ENCODE measurements at places on chromosomes 4 and X.
A peak's percentile ranks its signal among the peaks of the same experiment; 100 is the strongest.

DNA sequence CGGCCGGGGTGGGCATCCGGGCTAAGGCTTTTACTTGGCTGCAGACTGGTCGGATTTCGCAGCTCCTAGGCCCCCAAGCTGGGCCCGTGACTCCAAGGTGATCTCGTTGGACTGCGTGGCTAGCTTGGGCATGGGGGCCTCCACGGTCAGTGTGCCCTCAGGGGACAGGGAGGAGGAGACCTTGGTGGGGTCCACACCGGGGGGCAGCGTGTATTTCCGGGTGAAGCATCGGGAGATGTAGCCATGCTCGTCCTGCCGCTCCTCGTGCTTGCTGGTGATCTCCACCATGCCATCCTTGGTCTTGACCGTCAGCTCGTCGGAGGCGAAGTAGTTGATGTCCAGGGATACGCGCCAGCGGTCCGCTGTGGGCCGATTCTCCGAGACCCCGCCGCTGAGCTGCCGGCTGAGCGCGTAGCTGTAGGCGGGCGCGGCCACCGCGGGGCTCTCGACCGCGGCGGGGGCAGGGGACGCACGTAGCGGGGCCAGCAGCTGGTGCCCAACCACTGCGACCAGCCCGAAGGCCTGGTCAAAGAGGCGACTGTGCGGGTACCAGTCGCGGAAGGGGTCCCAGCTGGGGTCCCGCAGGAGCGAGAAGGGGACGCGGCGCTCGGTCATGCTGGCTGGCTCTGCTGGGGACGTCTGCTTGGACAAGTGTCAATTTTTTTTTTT, 881 bp upstream of the CACNA1F start:
- DNase-seq = no peak

GRCh38 chr4:119233191-119233590, 20.7 kb downstream of the USP53 start:
- DNase-seq = no peak

DNA sequence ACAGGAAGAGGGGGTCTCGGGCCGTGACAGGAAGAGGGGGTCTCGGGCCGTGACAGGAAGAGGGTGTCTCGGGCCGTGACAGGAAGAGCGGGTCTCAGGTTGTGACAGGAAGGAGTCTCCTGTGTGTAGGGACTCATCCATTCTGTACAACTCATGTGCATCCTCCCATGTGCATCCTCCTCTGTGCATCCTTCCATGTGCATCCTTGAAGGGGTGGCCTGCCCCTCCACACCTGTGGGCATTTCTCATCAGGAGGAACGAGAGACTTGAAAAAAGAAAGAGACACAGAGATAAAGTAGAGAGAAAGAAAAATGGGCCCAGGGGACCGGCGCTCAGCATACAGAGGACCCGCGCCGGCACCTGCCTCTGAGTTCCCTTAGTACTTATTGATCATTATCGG, 30.2 kb upstream of the PLCXD1 start:
- DNase-seq = peak; percentile 8

DNA sequence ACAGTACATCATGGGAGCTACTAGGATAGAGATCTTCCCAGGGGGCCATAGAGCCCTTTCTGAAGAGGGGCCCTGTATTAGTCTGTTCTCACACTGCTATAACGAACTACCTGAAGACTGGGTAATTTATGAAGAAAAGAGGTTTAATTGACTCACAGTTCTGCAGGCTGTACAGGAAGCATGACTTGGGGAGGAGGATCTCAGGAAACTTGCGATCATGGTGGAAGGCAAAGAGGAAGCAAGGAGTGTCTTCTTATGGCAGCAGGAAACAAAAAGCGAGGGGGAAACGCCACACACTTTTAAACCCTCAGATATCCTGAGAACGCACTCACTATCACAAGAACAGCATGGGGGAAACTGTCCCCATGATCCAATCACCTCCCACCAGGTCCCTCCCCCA, 4.2 kb upstream of the SLC9A6 start:
- no peak for DNase-seq

DNA sequence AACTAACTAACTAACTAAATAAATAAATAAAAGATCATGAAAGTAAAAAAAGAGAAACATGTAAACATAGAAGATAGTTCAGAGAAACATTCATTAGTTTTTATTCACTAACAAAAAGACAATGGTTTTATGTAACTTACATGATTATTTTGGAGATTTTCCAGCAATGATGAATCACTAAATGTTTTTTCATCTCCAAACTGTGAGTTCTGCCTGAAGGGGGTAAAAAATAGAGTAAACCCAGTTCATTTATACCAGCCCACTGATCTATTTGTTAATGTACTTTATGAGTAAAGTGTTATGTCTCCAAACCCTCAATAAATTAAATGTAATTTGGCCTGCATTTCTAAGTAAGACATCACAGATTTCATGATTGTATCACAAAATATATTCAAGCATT, 101.1 kb downstream of the ATP8A1 start:
- DNase-seq = no peak

DNA sequence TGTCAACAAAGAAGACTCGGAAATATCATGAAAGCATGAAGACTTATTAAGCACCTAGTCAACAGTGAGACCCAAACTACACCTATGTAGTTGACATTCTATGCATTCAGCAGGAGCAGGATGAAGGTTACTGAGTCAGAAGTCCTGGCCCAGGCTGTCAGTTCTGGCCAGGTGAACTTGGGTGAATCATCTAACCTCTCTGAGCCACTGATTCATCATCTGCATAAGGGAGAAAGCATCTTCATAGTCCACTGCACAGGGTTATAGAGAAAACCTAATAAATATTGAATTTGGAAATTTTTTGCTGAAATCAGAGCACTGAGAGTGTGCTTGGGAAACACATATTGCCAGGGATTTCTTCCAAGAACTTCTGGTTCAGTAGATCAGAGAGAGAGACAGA, 296.0 kb upstream of the SFRP2 start:
- no peak for DNase-seq

- DNase-seq = peak; percentile 6
Observed at GRCh38 chr4:104531390-104531789, 36.7 kb upstream of the CXXC4 start.

DNA sequence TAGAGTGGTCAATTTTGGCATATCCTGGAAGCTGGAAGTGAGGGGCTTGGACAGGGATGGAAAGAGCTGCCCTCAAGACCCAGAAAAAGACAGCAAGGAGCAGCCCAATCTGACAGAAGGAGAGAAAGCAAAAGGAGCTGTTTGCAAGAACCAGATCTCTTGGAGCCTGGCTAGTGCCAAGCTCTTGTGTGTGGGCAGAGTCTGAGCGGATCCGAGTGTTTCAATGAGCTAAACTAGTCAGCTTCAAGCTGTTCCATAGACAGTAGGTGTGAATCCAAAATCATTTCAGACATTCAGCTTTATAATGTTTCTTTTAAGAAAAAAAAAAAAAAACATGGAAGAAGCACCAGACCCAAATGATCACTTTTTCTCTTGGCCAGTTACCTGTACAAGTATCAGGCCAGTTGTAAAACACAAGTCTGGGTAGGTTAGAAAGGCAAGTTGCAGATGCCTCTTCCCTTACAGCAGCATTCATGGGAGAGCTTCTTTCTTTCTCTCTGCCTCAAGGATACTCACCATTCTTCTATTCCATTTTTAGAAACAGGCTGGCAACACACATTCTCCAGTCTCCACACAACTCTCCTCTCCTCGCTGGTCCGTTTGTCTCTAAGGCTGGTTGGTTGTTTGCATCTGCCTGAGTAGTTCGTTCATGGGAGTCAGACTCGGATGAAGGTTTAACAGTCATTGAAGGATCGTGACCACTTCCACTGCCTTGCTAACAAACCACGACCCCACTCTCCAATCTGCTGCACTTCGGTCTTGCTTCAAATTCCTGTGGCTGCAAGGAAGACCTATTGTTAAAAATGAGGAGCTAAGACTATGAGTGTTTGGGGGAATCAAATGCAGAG, 105.2 kb upstream of the GATB start:
- no peak for DNase-seq

DNA sequence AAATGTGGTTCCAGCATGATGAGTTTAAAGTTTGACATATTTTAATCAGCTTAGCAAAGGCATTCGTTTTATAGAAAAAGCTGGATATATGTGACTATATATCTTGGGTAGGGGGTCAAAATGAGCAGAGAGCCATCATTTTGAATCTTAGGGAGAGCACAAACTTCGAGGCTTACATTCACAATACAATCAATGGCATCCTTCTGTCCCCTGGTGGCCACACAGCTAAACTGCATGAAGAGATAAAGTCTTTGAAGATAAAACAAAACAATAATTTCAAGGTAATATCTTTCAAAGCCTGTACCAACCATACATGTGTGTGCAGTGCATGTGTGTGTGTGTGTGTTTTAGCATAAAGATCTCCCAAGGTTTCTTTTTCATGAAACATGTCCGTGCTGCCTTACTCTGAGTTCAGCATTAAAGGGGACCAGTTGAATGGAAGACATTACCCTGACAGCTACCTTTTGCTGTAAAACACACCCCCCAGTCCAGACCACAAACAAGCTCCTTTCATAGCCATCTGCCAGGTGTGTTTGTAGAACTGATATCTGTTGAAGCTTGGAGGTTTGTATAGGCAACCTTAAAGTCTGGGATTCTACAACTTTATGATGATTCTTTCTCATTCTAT, 22.0 kb downstream of the DYNLT3 start:
- peak; percentile 58 for DNase-seq
